Stimulated activated CD4-positive, alpha-beta T cell treated with anti-CD3 and anti-CD28 coated beads, Interleukin-1b, Interleukin-23, amount 100 ng/mL, for 48 hours (primary cell): ENCODE measurements at places on chromosomes 5 and 9.

GRCh38 chr5:146877783-146878475 is 628 bp downstream of the PPP2R2B start:
- no peak for DNase-seq

DNA sequence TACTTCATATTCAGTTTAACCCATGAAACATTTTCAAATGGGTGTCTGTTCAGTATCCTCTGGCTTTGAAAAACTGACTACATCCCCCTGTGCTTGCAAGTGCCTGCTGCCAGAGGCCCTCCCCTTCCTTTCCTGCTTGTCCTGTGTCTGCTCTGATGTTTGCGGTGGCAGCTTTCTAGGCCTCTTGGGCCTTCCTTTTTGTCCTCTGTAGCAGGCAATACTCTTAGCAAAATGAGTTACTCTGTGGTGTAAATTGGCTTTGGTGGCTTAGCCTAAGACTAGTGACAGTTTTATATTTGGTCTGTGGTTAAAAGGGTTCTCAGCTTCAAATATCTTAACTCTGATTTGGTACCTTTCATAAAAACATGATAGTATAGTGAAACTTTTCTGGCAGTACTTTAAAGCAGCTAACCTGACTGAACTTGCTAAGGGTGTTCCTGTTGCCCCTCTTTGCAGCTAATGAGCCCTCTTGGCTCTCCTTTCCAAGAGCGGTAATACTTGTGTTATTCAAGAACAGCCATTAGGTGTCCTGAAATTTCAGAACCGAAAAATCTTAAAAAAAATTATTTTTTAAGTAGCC is 76.6 kb downstream of the GOLM1 start:
- no peak for DNase-seq

GRCh38 chr5:173342813-173343755 is 14.9 kb upstream of the STC2 start:
- DNase-seq = no peak

- DNase-seq = no peak
Observed at GRCh38 chr5:25064306-25064705, 419.5 kb upstream of the CDH10 start.

DNA sequence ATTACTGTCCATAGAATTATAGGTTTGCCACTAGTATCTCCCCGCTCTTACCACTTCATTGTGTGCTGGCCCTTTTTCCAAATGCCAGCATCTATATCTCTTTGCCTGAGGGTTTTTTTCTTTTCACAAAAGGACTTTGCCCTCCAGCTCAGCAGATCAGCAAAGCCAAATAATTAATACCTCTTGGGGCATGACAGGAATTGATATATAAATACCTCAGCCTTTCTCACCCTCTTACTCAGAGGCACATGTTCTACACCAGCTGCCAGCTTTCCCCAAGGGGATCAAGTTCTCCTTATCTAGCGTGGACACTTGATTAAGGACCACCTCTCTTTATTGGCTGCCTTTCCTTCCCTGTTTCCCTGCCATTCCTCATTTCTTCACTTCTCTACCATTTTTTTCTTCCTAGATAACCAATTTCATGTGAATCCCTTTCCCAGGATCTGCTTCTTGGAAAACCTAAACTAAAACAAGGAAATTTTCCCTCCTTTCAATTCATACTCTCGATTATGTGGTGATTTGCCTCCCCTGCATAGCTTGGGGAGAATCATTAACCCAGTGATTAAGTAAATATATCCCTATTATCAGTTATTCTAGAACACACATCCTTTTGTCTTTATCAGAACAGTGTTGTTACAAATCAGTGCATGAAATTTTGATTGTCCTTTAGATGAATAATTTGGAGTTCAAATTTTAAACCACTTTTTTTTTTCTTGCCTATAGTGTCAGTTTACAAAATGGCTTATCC is 6.9 kb upstream of the NUDT12 start:
- DNase-seq = no peak

- no peak for DNase-seq
Observed at GRCh38 chr9:88310310-88310980, 77.8 kb upstream of the SPIN1 start.

DNA sequence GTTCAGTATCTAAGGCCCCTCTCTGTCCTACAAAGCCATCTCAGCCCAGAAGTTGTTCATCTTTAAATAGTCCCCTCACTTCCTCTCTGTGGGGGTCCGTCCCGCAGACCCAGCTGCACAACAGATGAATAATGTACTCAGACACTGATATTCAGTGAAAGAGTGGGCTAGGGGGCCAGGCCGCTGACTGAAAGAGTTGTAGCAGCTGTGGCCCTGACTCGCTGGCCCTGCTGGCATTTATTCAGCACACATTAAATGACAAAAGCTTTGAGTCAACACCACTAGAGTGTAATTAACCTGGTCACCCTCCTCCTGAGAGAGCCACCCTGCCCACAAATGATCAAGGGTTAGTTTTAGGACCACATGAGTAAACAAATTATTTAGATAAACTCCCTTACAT is 76.3 kb downstream of the MED10 start:
- no peak for DNase-seq

- DNase-seq = no peak
Observed at GRCh38 chr5:151449839-151450238, 2.4 kb downstream of the SLC36A1 start.

- DNase-seq = no peak
Observed at GRCh38 chr9:73183917-73184861, 32.5 kb downstream of the ANXA1 start.

DNA sequence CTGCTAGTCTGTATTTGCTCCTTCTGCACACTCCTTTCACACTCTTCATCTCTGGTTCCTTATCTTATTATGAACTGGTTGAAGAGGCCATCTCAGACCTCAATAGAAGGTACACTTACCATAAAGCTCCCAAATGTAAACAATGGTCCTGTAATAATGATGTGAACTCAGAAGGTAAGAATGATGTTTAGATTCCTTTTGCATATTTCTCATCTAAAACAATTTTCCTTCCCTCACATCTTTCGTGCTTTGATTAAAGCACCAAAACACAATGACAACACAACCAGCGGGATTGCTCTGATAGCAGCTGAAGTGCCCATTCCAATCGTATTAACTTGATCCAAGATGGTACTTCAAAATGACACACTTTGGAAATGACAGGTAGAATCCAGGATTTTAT is 34.3 kb downstream of the NFIB start:
- no peak for DNase-seq

DNA sequence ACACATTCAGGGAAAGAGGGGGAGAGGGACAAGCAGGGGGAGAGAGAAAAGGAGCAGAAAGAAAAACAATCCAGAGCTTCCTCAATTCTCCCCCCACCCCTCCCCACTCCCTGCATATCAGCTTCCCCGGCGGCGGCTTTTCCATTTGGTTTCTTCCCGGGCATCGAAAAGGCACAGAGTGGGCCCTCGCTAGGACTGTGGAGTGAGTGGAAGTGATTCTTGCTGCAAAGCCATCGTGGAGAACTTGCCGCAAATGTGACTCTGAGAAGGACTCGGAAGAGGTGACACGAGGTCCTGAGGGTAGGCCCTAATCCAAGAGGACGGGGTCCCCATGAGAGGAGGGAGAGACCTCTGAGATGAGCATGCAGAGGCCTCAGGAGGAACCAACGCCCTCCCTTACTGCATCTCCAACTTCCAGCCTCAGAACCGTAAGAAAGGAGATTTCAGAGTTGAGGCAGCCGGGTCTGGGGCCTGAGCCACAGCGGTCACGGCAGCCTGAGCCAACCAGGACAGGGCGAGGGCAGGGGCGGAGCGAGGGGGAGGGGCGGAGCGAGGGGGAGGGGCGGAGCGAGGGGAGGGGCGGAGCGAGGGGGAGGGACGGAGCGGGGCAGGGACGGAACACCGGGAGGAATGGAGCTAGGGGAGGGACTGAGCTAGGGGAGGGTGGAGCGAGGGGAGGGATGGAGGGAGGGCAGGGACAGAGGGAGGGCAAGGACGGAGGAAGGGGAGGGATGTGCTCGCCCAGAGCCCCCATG is 21.2 kb upstream of the SARDH start:
- no peak for DNase-seq

DNA sequence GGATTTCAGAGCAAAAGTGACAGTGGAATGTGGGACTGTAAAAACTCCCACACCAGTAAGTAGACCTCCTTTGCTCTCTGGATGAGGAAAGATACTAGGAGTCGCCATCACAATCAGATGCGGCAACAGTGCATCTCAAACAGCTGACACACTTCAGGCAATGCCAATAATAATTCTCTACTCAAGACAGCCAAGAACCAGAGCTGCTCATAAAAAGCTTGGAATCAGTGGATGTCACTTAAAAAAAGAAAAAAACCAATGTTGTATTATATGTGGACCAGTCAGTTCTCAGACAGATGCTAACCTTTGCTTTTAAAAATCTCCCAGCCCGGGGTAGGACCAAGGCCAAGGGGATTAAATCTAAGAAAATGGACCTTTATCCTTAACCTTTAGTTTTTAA is 185.0 kb downstream of the GNA14 start:
- no peak for DNase-seq

DNA sequence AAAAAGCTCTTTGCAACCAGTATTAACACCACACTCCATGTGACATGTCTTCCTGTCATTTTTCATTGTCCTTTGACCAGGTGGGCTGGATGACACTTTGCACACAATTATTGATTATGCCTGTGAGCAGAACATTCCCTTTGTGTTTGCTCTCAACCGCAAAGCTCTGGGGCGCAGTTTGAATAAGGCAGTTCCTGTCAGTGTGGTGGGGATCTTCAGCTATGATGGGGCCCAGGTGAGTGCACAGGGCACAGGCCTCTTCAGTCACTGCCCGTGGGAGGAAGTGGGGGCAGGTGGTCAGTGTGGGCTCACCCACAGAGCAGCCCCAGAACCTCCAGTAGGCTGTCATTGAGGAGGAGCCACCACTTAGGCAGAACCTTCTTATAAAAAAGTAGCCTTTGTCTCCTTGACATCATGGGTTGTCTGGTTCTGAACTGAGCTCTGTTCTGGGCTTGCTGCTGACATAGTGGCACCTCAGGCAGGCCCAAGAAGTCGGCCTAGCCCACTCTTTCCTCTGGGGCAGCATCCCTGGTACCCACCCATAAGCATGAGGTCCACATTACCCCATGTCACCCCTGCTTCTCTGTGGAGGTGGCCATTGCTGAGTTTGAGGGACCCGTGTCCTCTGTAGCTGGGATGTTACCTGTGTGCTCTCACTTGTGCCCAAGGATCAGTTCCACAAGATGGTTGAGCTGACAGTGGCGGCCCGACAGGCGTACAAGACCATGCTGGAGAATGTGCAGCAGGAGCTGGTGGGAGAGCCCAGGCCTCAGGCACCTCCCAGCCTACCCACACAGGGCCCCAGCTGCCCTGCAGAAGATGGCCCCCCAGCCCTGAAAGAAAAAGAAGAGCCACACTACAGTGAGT is 39.3 kb downstream of the SECISBP2 start:
- DNase-seq = no peak

GRCh38 chr9:116316246-116316645 is 162.7 kb downstream of the PAPPA start:
- DNase-seq = no peak

GRCh38 chr9:22913026-22913425 is 466.4 kb downstream of the DMRTA1 start:
- DNase-seq = no peak

DNA sequence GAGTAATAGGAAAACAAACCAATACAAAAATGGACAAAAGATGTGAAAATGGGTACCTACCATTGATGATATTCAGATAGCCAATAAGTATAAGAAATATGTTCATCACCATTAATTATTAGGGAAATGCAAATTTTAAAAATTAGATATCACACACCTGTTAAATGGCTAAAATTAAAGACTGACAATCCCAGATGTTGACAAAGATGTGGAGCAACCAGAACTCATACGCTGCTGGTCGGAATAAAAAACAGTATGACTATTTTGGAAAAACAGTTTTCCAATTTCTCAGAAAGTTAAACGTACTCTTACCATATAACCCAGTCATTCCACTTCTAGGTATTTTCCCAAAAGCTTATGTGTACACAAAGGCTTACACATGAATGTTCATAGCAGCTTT is 27.1 kb downstream of the TMEM267 start:
- DNase-seq = no peak

- DNase-seq = no peak
Observed at GRCh38 chr5:139600336-139600949, 39.3 kb downstream of the UBE2D2 start.

- DNase-seq = no peak
Observed at GRCh38 chr9:107528686-107529085, 39.1 kb upstream of the KLF4 start.

DNA sequence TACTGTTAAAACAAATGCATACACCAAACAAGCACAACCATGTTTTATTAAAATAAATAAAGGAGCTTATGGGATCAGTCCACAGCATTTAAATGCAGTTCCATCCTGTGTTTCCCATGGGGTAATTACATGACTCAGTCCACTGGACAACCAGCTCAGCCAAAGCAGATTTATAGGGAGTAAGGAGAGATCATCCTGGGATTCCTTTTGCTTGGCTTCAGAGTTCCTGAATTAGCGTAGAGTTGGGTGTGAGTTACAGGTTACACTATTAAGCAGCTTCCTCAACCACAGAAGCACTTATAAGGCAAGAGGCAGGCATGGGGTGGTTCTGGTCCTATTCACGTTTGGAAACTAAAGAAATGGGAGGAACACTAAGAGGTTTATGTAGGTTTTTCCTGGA is 381.1 kb upstream of the ACTBL2 start:
- no peak for DNase-seq

DNA sequence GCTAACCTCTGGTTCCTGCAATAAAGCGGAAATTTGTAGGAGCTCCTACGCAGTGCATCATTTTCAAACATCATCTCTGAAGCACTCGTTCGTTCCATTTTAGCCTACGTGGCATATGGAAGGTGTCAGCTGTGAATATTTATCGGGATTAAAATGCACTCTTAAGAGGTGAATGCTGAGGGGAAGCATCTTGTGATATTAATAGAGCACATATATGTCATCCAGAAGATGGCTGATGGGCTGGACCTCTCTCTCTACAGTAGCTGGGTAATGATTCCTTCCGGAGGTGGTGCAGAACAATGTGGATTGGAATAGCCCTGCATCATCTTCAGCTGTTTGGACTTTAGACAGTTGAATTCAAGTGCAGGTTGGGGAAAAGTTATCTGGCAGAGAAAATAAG is 478.7 kb downstream of the DMAC1 start:
- no peak for DNase-seq

- DNase-seq = no peak
Observed at GRCh38 chr5:142846406-142846805, 76.2 kb downstream of the ARHGAP26 start.

GRCh38 chr5:121189342-121190305 is 662.1 kb upstream of the FTMT start:
- DNase-seq = no peak

DNA sequence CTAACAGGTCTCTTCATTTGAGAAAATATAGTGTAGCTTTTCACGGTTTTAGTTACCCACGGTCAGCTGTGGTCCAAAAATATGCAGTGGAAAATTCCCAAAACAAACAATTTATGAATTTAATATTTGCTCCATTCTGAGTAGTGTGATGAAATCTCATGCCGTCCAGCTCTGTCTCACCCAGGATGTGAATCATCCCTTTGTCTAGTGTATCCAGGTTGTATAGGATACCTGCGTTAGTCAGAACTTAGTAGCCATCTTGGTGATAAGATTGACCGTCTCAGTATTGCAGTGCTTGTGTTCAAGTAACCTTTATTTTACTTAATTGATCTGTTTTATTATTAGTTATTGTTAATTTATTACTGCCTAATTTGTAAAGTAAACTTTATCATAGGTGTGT is 41.1 kb downstream of the NDUFS4 start:
- no peak for DNase-seq

- no peak for DNase-seq
Observed at GRCh38 chr5:68450245-68450852, 234.8 kb downstream of the PIK3R1 start.
